ENCODE measurements at places on chromosomes 13 and 19.

DNA sequence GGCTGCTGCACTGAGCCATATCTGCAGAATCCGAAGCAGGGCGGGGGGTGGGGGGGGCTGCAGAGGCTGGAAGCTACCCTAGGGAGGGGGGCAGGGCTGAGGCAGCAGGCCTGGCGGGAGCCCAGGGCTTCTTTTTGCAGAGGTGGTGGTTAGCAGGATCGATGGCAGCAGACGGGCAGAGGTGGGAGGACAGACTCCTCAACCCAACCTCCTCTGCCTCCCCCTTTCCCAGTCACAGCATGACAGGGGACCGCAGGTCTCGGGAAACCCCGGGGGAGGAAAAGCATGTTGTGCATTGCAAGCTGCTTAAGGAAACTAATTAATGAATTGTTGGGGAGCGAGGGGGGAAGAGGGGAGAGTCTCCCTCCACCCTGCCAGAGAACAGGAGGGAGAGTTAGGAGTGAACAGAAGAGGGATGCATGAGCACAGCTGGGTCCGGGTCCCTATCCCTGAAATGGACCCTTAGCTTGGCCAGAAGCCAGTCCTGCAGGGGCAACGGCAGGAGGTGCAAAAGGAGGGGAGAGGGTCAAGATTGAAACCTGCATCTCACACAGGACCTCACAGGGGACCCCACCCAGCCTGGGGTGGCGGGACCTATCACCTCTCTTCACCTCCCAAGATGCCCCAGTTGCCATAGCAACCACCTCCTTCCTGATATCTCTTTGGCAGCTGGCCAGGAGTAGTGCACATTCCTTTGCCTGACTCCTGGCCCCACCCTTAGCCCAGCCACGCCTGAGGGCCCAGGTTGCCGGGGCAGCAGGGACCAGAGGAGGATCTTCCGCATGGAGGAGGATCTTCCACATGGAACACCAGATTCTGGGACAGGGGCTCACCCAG is 1.8 kb downstream of the FXYD7 start:
- ATAC-seq, result no peak

DNA sequence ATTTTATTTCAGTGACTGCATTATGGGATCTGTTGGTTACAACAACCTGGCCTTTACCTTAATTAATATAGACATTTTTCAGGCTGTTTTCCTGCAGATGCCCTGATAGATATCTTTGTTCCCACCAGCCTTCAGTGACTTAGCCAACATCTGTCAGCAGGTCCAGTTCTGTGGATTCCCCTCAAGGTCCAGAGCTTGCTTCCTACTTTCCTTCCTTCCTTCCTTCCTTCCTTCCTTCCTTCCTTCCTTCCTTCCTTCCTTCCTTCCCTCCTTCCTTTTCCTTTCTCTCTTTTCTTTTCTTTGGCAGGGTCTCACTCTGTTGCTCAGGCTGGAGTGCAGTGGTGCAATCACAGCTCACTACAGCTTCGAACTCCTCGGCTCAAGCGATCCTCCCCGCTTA is 14.4 kb upstream of the CYP2B6 start:
- no peak for ATAC-seq

DNA sequence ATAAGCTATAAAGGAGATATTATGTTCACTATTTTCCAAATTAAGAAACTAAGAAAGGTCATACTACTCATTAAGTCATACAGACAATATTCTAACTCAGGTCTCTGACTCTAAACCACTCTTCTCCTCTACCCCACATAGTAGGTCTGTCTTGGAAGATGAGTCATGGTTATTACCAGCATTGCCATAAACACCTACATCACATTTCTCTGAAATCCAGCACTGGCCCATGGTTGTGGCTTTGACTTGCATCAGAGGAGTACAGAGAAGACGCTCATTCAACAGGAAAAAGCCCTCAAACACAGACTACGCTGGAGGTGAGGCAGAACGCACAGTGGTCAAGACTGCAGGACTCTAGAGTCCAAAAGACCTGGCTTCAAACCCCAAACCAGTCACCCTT is 476.8 kb downstream of the COG6 start:
- ATAC-seq, result no peak

DNA sequence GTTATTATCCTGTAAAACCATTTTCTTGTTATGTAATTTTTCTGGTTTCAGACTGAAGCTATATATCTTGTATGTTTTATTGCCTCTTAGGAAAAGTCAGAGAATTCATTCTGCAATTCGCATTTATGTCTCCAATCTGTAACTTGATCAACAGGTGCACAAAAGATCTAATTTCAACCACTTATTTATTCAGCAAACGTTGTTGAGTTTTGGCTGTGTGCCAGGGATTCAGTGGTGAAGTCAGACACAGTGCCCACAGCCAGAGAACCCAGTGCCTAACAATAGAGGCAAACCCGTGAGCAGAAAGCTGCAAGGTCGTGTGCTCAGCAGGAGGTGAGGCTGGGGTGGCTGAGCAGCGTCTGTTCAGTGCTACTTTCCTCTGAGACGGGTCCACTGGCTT is 119.5 kb upstream of the MCF2L start:
- ATAC-seq, result no peak

- no peak for ATAC-seq
These were observed 22.9 kb upstream of the ZNF724 start for GRCh38 chr19:23273022-23273589.

DNA sequence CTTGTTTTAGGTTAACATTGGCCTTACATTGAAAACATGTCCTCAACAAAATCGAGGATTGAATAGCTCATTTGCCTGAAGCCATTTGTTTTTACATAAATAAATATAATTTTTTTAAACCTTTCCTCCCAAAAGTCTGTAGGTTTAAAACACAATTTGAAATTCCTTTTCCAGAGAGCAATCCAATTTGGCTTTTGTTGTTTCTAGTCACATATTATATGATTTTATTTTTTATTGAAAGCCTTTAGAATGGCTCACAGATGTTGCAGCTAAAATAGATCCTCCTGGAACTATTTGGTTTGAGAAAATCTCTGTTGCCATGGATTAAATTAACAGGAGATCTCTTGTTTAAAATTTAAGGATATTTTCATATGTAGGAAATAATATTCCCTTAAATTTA is 512.6 kb downstream of the KLF5 start:
- ATAC-seq, result no peak

- no peak for ATAC-seq
These were observed 30.3 kb downstream of the SLITRK6 start for GRCh38 chr13:85768946-85769345.

GRCh38 chr13:46687810-46688209 is 109.2 kb downstream of the ESD start:
- no peak for ATAC-seq

GRCh38 chr13:100350601-100351000 is 238.0 kb downstream of the GGACT start:
- no peak for ATAC-seq

DNA sequence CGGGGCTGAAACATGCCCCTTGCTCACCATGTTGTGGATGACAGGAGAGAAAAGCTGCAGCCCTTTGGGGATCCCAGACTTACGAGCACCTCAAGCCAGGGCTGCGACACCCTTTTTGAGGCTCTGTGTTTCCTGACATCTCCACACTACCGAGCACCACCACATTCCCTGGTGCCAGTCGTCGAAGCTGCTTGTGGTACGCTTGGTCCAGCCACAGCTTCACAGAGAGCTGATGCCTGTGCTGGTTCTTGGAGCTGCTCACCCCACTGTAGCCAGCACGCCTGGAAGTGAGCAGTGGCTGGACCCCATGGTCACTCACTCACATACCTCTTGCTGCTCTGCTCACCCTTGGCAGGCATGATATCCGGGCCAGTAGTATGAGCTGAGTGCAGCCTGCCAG is 367.5 kb downstream of the SLITRK6 start:
- ATAC-seq, result no peak

DNA sequence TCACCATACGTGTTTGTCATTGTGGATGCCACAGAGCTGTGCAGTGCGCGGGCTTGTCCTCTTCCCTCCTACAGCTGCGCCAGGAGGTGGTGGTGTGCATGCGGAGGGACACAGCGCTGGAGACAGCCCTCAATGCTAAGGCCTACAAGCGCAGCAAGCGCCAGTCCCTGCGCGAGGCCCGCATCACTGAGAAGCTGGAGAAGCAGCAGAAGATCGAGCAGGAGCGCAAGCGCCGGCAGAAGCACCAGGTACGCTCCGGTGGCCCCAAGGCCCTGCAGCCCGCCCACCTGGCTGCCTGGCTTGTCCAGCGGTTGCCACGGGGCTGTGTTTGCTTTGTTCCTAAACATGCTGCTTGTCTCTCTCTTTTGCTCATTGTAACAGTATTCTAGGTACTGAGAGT is 30.2 kb downstream of the SMARCA4 start:
- ATAC-seq, result no peak

DNA sequence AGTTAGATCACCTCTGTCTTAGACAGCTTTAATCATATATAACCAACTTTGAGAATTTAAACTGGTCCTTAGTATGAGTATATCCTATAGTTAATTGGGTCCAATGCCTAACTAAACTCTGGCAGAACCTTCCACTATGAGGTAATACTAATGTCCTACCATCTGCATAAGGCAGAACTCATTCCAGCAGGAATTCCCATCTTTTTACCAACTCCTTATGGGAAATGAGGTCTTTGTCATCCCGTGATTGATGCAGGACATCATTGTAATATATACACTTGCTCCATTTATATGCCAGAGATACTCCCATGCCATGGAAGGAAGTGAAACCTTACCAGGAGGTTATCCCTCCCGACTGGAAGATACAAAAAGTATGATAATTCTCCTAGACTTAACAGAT is 2.8 kb downstream of the KCTD4 start:
- ATAC-seq, result no peak

GRCh38 chr13:44146138-44146537 is 227.5 kb upstream of the SERP2 start:
- ATAC-seq, result no peak

DNA sequence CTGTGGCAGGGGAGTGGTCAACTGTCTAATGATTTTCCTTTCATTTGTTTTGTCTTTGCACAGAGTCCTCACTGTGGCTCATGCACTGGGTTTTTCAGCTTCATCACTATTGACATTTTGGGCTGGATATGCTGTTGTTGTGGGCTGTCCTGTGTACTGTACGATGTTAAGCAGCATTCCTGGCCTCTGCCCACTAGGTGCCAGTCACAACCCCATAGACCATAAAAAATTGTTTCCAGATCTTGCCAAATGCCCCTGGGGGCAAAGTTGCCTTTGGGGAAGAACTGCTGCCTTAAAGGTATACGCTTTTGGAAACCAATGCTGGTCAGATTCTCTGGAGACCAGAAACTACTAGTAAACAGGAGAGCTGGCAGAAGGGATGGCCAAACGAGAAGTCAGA is 310.4 kb downstream of the SPRY2 start:
- ATAC-seq, result no peak

DNA sequence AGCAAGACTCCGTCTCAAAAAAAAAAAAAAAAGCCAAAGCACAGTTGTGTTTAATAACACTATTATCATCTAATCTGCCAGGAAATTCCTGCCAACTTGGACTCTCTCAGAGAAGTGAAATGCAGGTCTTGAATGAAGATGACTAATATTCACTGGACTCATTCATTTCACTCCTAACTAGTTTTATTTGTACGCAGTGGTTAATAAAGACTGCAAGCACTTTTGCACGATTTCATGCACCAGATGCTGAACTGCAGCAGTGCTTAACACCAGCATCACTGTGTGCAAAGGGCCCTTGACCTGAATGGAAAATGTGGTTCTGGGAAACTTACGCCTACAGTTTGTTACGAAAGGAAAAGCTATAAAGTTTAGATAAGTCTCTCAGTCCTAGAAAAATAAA is 63.3 kb downstream of the DHRS12 start:
- ATAC-seq, result peak; percentile 16

GRCh38 chr19:49875857-49876421 is 1.2 kb downstream of the AKT1S1 start:
- ATAC-seq, result no peak

GRCh38 chr13:40013554-40013953 is 358.1 kb downstream of the COG6 start:
- no peak for ATAC-seq

DNA sequence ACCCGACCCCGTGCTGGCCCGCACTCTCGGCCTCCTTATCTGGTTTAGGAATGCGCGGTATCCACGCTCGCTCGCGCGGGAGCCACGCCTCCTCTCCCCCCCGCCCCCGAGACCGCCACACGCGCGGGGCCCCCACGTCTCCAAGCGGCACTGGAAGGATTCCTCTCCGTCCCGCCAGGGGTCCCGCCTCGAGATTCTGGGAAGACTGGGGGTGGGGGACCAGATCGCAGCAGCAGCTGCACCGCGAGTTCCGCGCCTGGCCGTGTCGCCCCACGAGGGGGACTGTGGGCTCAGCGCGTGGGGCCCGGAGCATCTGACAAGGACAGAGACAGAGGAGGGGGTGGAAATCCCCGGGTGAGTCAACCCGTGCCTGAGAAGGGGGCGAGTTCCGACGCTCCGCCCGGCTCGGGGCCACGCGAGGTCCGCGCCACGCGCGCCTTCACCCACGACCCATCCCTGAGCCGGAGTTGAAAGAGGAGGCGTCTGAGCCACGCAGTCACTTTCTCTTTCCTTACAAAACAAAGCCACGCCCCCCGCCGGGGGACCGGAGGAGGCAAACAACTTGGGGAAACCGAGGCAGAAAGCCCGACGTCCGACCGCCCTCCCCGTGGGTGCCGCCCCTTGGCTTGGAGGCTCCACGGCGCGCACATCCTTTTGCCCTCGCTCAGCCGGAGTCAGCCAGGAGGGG is 814 bp downstream of the S1PR2 start:
- no peak for ATAC-seq

DNA sequence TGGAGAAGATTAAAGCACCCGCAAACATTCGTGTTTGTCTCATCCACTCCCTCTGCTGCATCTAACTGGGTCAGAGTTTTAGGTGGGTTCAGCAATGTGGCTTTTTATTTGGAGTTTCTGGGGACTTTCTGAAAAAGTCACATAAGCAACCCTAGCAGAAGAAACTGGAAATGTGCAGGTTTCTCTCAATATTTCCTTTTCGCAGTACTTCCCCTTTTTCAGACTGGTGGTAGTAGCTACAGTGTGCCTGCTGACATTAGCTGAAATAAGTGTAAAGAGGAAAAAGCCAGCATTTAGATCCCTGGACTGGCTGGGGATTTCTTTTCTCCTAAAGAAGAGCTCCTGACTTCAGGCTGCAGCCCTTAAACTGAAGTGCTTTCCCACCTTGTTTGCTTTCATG is 15.9 kb upstream of the OLFM4 start:
- no peak for ATAC-seq

DNA sequence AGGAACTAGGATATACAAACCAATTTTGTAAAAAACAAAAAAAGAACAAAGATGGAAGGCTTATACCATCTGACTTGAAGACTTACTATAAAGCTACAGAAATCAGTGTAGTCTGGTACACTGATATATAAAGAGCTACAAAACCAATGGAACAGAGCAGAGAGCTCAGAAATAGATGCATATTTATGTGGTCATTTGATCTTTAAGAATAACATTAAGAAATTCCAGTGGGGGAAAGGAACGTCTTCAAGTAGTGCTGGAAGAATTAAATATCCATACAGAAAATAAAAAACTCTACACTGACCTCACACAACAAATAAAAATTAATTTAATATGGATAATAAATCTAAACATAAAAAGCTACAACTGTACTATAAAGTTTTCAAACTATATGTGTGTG is 317.0 kb downstream of the ENOX1 start:
- no peak for ATAC-seq

DNA sequence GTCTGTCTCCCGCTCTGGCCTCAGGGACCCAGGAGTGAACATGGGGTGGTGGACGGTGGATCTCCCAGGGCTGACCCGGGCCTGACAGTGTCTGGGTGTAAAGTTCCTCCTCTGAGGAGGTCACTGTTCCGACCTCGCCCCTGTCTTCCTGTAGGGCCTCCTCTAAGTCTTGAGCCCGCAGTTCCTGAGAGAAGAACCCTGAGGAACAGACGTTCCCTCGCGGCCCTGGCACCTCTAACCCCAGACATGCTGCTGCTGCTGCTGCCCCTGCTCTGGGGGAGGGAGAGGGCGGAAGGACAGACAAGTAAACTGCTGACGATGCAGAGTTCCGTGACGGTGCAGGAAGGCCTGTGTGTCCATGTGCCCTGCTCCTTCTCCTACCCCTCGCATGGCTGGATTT is at the start of gene SIGLEC9:
Gene SIGLEC9, plus strand, starts transcription at position 178 of the 400 bp plus-strand sequence. Its CDS starts 69 bp downstream, at position 247.
- ATAC-seq, result peak; percentile 39

Measured in gastroesophageal sphincter (tissue), 4 donors.